ENCODE measurements at places on chromosomes 2 and 18.

DNA sequence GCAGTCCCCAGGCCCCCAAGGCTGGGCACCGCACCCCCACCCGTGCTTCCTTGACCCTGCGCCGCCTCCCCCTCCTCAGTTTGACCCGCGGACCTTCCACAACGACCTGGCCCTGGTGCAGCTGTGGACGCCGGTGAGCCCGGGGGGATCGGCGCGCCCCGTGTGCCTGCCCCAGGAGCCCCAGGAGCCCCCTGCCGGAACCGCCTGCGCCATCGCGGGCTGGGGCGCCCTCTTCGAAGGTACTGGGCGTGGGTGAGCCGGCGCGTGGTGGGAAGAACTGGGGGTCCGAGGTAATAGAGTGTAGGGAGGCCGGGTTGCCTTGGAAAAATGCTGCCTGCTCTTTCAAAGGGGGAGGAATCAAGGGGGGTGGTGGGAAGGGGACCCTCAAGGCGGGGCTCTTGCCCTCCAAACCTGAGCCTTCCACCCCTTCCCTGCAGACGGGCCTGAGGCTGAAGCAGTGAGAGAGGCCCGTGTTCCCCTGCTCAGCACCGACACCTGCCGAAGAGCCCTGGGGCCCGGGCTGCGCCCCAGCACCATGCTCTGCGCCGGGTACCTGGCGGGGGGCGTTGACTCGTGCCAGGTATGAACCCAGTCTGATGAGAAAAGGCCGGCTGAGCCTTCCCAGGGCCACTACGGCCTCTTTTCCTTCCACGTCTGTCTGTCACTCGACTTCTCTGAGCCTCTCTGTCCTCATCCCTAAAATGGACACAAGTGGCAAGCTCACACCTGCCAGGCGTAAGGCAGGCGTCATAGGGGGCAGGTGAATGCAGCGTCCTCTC lies 2.6 kb downstream of the PRSS56 start:
- no peak for DNase-seq

- no peak for DNase-seq
Measured at GRCh38 chr2:230318190-230319121, 8.5 kb upstream of the SP140L start.

DNA sequence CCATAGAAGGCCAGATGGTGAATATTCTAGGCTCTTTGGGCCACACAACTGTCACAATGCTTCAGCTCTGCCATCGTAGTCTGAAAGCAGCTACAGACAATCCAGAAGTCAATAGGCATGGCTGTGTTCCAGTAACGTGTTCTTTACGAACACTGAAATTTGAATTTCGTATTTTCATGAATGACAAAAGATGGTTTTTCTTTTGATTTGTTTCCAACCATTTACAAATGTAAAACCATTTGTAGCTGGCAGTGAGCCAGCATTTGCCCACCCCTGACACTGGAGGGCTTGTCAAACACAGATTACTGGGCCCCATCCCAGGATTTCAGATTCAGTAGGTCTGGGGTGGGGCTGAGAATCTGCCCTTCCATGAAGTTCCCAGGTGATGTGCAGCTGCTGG lies 83.0 kb upstream of the ATG16L1 start:
- no peak for DNase-seq

DNA sequence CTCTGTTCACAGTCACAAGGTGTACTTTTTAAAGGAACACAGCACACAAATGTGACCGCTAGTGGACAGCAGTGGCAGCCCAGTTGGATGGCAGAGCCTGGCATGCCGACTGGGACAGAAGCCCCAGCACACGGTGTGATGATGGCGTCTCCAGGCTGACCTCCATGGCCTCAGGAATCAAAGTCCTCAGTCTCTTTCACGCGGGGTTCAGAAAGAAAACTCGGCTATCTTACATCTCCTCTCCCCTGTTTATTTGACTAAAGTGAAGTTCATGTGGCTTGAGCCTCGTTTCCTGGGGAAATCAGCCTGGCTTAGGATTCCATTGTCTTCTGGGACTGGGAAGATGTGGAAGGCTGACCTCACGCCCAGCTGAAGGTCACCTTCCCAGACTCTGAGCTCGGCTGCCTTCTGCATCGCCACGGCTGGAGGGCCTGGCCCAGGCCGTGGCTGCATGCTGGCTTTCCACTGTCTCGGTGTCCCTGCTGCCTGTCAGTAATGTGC lies 56.1 kb downstream of the ASAP2 start:
- no peak for DNase-seq

GRCh38 chr2:40404517-40404916 lies 47.4 kb downstream of the SLC8A1 start:
- no peak for DNase-seq

DNA sequence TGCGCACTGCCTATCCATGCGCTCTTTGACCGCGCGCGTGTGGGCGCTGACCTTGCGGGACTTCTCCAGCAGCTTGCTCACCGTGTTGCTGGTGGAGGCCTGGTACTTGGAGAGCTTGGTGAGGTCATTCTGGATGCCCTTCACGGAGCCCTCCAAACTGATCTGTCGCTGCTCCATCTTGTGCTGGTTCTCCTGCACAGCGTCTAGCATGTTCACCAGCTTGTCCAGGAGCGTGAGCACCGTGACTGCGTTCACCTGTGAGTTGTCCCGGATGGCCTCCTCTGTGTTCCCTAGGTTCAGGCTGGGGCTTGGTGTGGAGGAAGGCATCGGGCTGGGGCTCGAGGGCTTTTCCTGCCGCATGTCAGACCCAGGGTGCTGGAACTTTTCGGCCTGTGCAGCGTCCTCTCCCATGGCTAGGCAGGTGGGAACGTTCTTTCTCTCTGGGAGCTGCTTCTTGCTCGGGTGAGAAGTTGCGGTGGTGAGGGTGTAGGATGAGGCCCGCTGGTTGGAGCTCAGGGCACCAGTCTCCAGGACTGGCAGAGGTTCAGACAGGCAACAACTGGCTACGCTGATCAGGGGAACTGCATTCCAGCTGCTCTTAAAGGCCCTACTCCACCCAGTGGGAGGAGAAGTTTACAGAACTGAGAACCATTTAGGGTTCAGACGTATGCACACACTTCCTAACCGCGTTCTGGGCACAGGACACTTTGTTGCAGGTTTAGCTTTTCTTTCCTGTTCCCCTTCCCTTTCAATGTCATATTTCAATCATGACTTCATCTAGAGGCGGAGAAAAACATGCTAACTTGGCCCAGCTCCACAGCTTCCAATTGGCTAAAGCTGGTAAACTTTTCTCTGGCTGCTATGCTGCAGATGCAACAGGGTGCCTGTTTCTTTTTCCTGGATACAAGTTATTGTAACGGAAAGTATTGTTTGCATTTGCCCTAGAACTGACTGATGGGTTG lies at the start of gene CAVIN2:
CAVIN2 (minus strand) TSS at position 574 of the 962 bp plus-strand sequence; CDS start at position 411, 163 bp downstream.
- peak; percentile 89 for DNase-seq

- DNase-seq = no peak
Measured at GRCh38 chr2:208570066-208570465, 163.5 kb downstream of the PTH2R start.

DNA sequence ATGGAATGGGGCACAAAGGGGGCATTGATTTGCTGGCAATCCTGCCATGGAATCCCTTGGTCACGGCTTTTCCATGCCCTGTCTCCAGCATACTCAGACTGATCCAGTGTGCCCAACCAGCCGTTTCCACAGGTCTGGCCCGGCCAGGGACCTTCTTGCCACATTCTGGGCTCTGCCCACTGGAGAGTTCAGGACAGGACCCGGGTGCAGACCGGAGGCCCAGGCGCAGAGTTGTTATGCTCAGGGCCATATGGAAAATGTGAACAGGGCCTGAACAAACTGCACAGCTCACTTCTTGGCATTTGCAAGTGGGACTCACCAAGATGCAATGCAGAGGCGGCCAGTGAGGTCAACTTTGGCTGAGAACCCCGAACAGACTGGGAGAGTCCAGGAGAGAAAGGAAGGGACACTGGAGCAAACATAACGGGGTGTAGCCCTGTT lies 15.6 kb upstream of the ASAP2 start:
- peak; percentile 59 for DNase-seq

DNA sequence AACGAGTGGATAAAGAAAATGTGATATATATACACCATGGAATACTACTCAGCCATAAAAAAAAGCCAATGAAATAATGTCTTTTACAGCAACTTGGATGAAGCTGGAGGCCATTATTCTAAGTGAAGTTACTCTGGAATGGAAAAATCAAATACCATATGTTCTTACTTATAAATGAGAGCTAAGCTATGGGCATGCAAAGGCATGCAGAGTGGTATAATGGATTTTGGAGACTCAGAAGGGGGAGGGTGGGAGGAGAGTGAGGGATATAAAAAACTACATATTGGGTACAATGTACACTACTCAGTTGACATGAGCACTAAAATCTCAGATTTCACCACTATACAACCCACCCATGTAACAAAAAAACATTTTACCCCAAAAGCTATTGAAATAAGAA lies 1.7 kb upstream of the MSGN1 start:
- DNase-seq = no peak

GRCh38 chr18:12882453-12883371 lies 1.3 kb downstream of the PTPN2 start:
- DNase-seq = no peak

- DNase-seq = no peak
Measured at GRCh38 chr2:160428405-160428763, 65.2 kb downstream of the RBMS1 start.

DNA sequence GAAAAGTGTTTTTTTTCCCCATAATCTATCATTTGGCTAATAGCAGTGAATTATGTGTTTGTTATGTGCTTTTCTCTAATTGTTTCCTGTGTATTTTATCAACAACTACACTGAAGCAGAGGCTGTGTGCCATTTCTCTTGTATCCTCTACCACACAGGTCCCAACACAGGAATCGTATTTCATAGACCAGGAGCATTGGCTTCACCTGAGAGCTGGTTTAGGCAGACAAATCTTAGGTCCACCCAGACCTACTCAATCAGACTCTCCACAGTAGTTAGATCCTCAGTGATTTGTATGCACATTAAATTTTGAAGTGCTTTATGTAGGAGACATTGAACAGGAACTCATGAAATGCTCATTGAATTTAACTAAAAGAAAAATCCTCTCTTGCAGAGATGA lies 109.2 kb downstream of the FSHR start:
- DNase-seq = no peak

GRCh38 chr2:229401171-229401865 lies 130.2 kb upstream of the PID1 start:
- no peak for DNase-seq

GRCh38 chr2:134462275-134462674 lies 208.4 kb downstream of the MGAT5 start:
- no peak for DNase-seq

DNA sequence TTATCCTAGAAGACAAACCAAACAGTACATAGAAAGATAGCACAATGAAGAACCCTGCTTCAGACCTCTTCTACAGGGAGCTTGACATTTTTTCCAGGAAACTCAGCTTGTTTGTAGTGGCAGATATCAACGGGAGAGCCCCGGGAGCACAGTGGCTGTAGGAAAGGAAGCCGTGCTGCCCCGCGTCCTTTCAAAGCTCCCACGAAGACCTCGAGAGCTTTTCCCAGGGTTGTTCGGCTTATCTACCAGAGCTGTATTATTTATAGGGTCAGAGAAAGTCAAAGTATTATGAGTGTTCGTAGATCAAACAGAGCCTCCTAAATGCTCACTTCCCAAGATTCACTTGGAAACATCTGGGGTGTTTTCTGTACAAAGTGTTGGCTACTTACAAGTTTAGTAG lies 167.1 kb upstream of the COPS8 start:
- DNase-seq = no peak

DNA sequence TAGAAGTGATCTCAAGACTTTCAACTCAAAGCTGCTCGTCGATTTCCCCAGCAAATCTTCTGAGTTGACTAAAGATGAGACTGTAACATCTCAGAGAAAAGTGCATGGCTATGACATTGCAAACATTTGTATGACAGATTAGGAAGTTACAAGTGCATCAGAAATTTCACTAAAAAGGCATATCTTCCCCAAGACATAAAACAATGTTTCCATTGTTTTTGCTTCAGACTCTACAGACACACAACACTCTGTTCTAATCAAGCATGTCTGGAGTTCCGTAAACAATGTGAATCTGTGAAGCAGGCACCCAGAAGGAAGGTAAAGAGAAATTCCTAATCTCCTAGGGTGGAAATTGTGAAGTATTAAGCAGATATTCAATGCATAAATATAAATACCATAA lies 144.6 kb upstream of the LYPD1 start:
- no peak for DNase-seq

DNA sequence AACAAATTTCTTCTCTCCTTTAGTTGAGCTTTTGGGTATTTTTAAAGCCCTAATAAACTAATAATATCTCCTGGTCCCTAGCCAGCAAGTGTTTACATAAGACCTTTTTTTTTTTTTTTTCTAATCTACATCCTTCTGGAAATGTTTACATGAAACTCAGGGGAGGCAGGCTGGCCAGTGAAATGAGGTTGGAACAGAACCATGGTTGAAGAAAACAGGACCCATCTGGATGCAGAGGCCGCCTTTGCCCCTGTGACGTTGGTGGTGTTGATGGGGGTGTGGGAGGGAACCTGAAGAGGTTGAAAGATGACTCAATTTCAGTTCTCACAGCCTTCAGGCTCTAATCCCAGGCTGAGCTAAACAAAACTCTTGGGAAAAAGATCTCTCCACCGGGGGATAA lies 118.5 kb downstream of the NRP2 start:
- DNase-seq = peak; percentile 35

- DNase-seq = no peak
Measured at GRCh38 chr18:74760436-74760835, 162.8 kb downstream of the ZNF407 start.

GRCh38 chr2:65350651-65351056 lies 81.7 kb downstream of the SPRED2 start:
- DNase-seq = no peak

DNA sequence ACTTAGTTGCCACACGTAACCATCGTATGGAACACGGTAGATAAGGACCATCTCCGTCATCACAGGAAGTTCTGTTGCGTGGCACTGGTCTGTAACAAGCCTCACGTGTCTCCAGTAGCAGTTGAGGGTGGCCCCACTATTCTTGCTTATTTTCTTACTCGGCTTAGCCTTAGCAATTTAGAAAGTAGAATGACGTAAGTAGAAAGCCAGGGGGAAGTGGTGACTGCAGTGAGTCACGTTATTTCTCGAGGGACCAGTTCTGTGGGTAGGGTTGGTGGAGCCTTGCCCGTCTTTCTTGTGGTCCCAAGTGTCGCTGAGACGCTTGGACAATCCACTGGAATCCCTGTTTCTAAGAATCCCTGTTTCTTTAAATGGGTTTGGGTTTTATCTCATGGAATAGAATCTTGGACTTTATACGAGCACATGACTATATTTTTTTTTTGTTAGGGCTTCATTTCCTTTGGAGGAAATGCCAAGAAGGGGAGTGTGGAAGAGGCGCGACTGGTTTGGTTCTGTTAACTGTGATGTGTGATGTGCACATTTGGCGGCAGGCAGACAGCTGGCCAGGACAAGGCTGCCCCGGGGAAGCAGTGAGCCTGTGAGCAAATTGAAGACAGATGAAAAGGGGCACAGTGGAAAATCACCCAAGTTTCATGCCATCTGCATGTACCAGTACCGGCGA lies 96.2 kb downstream of the CABLES1 start:
- DNase-seq = peak; percentile 31

DNA sequence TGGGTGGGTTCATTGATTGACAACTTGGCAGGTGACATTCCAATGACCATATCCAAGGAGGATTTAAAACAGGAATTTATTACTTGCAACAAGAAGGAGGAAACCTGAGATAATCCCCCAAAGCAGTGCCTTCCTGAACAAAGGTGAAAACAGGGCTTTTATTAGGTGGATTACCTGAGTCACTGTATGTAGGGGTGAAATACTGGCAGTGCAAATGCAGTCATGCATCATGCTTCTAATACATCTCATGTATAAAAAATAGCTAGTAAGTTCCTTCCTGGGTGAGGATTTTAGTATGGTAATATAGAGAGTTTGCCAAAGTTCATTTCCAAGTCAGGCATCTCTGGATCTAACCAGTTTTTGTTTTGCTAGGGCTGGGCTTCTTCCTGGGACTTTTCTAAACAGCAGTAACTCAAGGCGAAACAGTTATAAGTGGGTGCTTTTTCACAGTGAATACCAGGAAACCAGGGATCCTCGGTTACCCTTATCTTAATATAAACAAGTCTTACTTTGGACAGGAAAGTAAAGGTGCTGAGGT lies 583.4 kb upstream of the LRRTM1 start:
- no peak for DNase-seq
